ENCODE measurements at places on chromosomes 1 and 21.

- DNase-seq: no peak
These were observed 237.5 kb upstream of the POGK start for GRCh38 chr1:166601650-166602278.

- no peak for DNase-seq
These were observed 5.2 kb downstream of the H6PD start for GRCh38 chr1:9239622-9240401.

- DNase-seq: no peak
These were observed 467.5 kb downstream of the PTPRU start for GRCh38 chr1:29703596-29704370.

GRCh38 chr1:46448109-46448911 is 41.3 kb upstream of the DMBX1 start:
- DNase-seq: no peak

DNA sequence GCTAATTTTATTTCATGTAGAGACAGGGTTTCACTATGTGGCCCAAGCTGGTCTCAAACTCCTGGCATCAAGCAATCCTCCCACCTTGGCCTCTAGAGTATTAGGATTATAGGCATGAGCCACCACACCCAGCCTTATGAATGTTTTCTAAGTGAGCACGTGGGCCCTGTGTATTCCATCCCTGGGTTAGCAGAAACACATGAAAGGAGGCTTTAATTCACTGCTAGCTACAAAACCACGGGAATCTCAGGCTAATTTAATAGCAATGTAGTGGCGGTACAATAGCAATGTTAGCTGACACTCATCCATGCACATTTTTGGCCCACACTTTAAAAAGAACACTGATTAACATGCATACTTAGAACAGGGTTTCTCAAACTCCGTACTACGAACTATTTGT is 32.0 kb downstream of the VTCN1 start:
- no peak for DNase-seq

GRCh38 chr1:233406994-233407631 is 79.6 kb downstream of the MAP3K21 start:
- no peak for DNase-seq

- DNase-seq: no peak
These were observed 10.9 kb downstream of the ARHGEF2 start for GRCh38 chr1:155967341-155968050.

DNA sequence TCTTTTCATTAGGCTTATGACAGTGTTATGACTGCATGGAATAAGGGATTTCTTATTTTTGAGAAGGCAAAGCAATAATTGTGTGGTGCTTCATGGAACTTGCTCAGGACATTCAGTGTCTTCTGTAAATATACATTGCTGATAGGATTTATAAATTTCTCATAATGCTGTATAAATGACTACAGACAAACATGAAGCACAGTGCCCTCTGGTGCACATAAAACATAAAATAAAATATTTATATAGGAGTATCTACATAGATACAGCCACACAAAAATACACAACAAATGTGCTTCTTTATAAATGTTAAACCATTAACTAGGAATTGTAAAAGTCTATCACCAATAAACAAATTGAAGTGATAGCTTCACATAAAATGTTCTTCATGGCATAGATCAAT is 24.1 kb downstream of the BRINP3 start:
- DNase-seq: no peak

DNA sequence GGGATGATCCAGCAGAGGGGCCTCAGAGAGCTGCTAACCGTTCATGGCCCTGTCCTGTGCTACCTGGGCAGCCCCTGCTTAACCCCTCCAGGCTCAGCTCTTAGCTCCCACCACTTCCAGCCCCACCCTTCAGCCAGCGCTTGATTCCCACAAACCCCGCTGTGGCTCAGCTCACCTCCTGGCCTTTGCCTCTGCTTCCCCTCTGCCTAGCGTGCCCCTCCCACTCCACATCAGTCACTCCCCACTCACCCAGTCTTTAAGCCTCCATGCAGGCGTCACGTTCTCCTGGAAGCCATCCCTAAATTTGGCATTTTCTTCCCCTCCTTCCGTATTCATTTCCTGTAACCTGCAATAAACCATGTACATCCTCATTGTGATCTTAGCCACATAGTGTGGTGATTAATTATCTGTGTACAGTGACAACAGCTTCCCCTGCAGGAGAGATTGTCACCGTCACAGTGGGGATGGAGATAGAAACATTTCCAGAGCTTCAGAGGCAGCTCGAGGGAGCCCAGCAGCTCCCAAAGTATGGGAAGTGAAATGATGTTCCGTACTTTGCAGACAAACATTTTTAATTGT is 65.5 kb downstream of the EPHB2 start:
- no peak for DNase-seq

DNA sequence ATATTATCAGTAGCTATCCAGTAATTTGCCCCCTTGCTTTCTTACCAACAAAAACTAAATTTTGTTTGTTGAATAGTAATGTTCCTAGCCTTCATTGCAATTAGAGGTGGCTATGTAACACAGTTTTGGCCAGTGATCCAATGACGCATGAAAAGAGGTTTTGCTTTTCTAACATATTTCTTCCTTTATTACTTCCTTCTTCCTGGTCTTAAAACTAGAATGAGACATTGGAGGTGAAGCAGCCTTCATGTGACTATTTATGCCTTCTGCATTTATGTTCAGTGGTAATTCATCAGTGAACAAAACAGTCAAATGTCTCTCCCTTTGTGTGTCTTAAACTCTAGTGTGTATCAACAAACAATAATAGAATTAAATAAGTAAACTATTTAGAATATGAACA is 35.5 kb downstream of the LRIF1 start:
- DNase-seq: no peak

DNA sequence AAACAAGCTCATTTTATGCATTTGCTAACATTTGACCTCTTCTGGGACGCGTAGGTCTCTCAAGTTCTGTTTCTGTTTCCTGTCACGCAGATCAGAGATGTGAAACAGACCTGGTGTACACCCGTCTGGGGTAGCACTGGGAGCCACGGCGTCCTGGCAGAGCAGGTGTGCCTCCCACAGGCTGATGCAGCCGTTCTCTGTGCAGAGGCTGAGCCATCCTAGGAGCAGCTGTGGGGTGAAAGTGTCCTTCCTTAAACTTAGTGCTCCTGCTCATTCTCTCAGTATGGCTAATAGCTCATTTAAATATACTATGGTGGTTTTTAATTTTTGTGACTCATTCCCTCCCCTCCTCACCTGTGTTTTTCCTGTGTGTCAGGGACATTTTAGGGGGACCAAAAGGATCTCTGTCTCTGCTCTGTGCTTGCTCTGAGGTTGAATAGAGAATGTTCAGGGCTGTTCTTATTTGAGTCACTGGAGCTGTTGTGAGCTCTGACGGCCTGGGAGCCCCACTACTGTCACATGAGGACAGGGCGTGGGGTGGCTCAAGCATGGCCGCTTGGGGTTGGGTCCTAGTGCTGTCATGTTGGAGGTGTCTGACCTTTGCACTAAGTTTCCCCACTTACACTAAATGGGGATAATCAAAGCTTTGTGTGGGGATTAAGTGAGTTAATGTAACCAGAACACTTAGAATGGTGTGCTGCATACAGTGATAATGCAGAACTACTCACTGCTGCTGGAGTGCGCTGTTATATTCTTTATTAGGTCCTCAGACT is 43.0 kb downstream of the GALNT2 start:
- DNase-seq: no peak

GRCh38 chr1:244865028-244865371 is 657 bp upstream of the HNRNPU start:
- no peak for DNase-seq

DNA sequence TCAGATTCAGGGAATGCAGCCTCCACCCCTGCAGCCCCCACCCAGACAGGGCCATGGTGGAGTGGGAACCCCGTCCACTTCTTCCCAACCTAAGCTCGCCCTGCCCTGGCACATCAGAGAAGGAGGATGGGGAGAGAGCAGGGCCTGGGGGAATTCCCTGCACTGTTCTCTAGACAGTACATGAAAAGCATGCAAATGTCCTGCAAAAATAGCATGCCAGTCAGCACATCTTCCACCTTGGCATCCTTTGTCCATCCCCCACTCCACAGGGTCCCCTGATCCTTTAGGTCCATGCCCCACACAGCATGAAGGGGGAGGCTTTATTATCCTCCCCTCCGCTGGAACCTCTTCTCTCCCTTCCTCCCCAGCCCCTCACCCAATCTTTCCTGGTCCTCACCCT is 35.0 kb upstream of the RD3 start:
- DNase-seq: no peak
